Stimulated activated CD4-positive, alpha-beta T cell treated with anti-CD3 and anti-CD28 coated beads, Interleukin-1b, Interleukin-23, amount 100 ng/mL, for 24 hours (primary cell): ENCODE measurements at places on chromosomes 11 and 22.

- no peak for DNase-seq
Measured at GRCh38 chr11:1727096-1727690, 23.2 kb downstream of the IFITM10 start.

DNA sequence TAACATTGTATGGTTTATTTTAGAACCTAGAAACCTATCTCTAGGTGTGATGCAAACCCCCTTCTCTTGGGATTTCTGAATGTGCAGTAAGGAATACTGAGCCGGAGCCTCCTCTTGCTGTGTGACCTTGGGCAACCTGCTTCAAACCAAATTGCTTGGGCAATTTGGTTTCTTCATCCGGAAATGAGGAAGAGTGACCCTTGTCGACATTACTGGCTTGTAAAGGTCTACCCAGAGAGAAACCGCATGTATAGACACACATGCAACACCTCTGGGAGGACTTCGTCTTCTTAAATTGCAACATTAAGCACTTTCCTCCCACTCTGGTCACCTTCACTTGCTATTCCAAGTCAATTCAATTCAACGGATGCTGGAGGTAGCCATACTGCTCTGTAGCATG, 19.6 kb upstream of the TP53I11 start:
- DNase-seq = no peak

DNA sequence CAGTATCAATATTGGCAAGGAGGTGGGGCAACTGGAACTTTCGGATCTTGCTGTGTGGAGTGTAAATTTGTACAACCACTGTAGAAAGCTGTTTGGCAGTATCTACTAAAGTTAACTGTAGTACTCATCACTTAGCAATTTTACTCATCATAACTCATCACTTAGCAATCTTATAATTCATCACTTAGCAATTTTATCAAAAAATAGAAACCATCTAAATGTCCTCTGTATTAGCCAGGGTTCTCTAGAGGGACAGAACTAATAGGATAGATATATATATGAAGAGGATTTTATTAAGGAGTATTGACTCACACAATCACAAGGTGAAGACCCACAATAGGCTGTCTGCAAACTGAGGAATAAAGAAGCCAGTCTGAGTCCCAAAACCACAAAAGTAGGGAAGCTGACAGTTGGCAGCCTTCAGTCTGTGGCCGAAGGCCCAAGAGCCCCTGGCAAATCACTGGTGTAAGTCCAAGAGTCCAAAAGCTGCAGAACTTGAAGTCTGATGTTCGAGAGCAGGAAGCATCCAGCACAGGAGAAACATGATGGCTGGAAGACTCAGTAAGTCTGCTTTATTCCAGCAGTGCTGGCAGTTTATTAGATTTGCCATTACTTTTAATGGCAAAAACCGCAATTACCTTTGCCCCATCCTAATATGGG, 92.9 kb upstream of the USP47 start:
- no peak for DNase-seq

- DNase-seq = no peak
Measured at GRCh38 chr11:75539459-75540334, 14.0 kb upstream of the GDPD5 start.

DNA sequence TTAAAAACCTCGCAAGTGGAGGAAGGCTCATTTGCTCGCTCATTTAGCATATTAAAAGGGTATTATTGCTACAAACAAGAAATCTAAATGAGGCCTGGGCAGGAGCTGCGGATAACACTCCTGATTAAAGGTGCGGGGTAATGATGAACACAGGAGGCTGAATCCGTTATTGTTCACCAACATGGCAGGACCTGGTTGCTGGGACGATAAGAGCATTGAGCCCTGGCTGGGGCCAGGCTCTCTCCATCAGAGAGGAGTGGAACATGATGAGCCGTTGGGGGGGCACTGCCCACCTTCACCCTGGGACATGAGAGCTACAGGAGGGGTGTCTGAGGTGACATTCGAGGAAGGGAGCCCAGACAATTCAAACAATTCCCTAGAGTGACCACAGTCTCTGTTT, 211.7 kb downstream of the NXPE2 start:
- no peak for DNase-seq

DNA sequence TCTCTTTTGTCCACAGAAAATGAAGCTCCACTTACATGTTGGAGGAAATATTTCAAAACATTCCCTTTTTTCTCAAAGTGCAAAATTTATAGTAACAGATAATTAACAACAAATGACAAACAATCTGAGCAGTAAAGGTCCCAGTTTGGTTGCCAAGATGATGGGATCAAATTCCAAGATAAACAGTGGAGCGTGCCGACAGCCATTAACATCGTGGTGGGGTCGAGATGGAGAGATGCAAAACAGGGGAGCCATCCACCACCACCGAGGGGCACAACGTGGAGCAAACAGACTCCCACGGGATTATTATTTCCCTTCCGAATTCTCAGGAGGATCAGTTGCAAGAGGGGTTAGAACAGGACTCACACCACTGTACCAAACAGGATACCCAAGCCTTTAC, 17.2 kb downstream of the MPPED2 start:
- no peak for DNase-seq

DNA sequence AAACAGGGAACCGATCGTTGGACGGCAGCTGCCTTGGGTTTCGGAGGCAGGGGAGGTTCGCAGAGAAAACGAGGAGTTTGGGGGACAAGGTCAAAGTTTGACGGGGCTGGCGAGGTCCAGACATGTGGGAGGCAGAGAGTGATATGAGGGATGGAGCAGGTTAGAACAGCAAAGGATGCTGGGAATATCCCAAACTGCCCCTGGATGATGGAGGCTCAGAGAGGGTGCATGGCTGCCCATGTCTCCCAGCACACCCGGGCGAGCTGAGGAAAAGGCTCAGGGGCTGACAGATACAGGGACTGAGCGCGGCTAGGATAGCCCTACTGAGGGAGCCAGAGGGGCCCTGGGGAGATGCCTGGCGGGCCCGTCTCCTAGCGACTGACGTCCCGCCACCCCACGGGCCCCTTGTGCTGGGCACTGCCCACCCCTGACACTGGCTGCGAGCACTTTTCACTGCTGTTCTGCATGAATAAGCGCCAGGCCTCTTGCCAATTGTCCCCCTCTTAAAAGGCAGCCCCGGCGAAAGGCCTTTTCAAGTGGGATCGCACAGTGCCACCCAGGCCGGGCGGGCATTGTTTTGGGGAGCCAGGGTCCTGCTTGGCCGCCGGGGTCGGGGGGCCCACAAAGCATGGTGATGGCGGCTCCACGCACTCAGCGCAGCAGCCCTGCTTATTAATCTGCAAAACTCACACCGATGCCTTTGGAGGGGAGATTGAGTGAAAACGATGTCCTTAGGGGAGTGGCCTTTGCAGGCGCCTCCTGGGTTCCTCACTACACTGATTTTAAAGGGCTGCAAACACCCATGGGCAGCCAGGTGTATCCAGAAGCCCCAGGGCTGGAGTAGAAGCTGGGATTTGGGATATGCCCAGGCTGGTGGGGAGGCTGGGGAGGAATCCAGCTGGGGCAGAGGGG, 90.0 kb upstream of the LINC01488 start:
- DNase-seq = no peak

- no peak for DNase-seq
Measured at GRCh38 chr11:2779981-2780849, 80.4 kb upstream of the KCNQ1OT1 start.

- DNase-seq = no peak
Measured at GRCh38 chr11:22520521-22520920, 105.1 kb downstream of the FANCF start.

GRCh38 chr22:26494506-26494905, 10.8 kb downstream of the SRRD start:
- no peak for DNase-seq

DNA sequence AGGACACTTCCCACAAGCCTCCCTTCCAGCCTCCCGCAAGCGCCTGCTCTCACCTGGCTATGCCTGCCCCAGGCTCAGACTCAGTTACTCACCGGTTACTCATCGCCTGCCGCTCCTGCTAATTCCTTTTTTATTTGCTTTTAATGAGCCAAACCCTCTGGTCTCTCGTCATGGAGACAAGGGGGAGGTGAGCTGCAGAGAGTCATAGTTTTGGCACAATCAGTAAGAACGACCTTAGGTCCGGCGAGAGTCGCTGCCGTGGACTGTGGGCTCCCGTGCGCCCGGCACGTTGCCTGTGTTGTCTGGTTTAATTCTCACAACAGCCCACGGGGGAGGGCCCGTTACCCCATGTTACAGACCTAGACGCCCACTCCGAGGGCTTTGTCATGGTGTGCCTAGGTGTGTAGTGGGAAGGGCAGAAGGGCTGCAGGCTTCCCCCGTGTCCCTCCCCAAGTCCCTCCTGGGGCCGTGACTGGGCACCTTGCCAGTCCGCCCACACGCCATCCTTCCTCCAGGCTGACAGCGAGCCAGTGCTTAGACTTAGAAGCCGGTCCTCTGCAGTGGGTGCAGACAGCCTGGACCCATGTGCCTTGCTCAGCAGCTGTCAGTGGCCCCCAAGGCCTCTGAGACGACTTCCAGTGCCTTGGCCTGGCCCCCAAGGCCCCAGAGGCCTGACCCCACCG, 42.2 kb downstream of the WNT7B start:
- no peak for DNase-seq

GRCh38 chr11:75504501-75504900, 21.2 kb downstream of the GDPD5 start:
- DNase-seq = no peak

DNA sequence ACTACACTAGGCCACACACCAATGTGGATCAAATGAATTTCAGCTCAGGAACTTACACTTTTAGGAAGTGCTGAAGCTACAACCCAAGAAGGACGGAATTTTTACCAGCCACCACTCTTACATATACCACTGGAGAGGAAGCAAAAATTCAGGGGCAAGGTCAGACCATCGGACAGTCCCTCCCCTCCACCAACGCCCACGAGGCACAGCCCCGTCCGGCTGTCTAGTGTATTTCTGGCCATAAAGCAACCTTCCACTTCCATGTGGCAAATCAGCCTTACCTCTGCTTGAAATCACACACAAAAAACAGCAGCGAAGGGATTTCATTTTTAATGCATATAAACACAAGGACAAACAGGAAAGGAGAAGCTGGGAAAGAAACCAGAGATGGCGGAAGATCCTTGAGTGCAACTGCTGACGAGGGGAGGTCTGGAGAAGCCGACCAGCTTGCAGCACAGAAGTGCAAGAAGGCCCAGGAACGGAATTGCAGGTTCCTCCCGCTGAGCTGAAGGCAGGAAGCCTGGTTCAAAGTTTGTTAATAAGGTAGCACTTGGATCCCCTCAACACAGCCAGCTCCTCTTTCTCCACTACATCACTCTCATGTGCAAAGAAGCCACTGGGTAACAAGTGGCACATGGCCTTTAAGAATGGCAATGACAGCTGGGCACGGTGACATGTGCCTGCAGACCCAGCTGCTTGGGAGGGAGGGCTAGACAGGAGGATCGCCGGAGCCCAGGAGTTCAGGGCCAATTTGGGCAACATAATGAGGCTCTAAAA, 71.5 kb downstream of the SHANK2 start:
- no peak for DNase-seq

- DNase-seq = no peak
Measured at GRCh38 chr11:107221748-107222285, 203.5 kb upstream of the GUCY1A2 start.

DNA sequence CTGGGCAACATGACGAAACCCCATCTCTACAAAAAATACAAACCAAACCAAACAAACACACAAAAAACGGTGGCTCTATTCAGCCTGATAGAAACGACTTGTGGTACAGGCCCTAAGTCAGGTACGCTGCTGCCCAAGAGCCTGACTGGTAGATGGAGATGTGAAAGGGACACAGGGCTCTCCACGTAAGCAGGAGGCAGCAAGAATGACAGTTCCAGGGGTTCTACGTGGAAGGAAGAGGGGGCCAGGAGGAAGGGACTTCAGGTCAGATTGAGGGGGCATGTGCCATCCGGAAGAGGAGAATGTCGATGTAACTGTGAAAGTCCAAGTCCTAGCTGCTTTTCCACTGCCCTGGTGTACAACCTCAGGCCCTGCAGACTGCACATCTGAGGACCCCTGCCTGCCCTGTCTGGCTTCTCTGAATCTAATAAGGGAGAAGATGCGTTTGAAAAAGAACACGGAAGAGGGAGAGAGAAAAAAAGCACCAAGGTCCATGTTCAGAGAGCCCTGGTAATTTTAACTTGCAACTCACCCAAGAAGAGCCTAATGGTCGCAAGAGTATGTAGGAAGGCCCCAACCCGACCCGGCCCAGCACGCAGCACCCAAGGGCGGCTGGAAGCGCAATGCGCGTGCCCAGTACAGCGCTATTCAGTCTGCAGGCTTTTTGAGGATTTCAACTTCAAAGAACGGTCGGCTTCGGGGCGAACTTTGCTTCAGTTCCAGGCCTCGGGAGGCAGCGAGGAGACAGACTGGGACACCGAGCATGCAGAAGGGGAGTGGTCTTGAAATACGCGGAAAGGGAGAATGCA, 909 bp upstream of the ZNRD2 start:
- no peak for DNase-seq
